ENCODE measurements at places on chromosomes 1 and 21.

GRCh38 chr1:211591980-211592493 is 13.1 kb upstream of the SLC30A1 start:
- DNase-seq: no peak

GRCh38 chr1:91555821-91556531 is 55.3 kb downstream of the CDC7 start:
- no peak for DNase-seq

GRCh38 chr1:117709249-117709691 is 103.4 kb downstream of the TENT5C start:
- no peak for DNase-seq

DNA sequence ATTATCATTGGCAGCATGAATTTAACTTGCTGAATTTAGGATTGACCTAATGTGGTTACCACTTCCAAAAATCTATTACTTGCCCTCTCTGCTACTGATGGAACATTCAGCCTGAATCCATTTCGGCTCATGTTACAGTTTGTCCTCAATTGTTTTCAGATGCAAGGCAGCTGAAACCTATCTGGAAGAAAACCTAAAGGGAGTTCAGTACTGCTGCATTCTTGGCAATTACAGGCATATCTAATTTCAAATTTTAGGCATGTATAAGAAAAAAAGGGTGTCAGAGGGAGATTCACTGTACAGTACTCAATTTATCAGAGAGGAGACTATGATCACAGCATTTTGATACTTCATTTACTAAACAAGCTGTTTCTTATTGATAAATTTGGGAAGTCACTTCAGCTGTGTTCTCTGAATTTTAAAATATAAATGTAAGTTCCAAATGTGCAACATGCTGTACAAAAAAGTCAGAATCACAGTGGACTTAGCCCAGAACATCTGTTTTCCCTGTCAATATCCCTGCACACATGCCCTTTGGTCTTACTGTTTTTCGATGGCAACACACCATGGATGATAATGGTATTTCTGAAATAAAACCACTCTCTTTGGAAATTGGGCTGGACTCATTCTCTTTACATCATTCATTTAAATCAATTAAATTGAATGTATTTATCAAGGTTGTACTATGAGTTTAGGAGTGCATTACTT is 651.6 kb upstream of the ADGRL4 start:
- no peak for DNase-seq

DNA sequence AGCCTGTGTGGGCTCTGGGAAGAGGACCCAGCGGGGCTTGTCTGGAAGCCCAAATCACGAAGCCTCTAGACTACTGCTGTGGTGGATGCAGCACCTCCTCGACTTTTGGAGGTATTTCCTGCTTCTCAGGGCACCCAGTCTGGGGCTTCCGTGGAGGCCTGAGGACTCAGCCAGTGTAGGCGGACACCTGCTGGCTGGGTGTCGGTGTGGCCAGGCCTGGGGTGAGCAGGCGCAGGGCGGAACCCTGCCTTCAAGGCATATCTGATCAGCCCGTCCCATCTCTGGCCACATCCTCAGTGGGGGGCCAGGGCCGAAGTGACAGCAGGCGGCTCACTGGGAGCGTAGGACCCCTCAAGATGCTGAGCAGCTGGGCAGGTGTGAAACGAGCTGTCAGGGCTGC is 6.9 kb downstream of the PLCH2 start:
- DNase-seq: no peak

DNA sequence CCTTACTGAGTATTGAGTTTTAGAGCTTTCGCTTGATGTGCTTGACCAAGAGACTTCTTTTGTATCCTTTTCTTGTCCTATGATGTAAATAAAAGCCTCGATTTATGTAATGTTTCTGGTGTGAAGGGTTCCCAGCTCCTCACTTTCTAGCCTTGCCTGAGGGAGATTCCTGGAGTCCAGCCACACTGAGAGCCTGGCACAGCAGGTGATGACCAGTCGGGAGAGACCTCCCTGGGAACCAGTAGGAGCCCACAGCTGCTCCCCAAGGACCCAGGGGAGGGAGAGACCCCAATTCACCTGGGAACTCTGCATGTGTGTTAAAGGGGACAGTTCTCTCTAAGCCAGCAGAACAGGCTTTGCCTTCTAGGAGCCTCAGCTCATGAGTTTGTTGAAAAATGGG is 8.9 kb downstream of the C1orf115 start:
- DNase-seq: no peak

- DNase-seq: no peak
These were observed 13.5 kb upstream of the BGLAP start for GRCh38 chr1:156228501-156228900.

DNA sequence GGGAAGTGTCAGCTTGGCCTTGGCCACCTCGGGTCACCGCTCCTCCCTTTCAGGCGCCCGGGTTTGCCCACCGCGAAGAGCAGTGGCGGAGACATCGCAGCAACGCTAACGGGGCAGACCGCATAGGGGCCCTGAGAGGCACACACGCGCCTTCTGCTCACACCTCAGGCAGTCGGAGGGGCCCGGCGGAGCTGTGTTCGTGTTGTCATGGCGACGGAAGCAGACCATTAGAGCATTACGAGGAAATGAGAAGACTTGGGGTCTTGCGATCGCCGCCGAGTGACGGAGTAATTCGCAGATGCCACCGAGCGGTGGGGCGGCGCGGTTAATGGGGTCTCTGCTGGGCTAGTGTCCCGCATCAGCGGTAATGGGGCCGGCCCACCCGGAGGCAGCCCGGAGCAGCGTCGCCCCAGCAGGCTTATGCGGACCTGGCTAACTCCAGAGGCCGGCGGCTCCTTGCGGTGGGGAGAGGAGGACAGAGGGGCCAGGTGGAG is 144.1 kb downstream of the TNR start:
- DNase-seq: no peak

DNA sequence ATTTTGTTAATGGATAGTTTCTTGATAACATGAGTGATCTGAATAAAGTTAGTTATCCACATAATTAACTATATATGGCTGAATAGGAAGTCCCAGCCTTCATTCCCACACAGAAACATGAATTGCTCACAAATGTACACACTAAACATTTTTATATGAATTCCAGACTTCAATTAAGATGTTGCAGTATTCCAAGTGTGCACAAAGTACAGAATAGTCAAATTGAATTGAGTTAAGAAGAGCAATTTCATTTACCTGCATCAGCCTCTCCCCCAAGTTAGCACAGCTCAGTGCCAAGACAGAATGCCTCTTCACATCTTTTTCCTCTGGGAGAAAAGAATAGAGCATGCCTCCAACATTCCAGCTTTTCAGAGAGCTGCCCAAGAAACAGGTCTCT is 207.0 kb upstream of the SAMSN1 start:
- DNase-seq: no peak

GRCh38 chr1:63033211-63033610 is 249.3 kb downstream of the ATG4C start:
- DNase-seq: no peak

DNA sequence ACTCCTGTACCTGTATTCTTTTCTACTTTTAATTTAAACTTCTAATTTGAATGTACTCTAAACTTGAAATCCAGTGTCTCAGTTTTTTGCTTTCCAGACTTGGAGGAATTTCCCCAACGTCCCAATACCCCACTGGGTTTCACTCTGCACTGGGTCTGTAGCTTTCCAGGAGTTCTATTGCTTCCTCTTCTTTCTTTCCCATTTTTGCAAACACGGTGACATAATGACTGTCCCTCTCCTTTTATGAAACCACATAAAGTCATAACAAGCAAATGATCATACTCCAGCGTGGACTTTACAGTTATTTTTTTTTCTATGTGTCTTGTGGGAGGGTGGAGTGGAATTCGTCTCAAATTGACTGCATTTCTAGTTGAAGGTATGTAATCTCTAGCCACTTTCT is 97.1 kb downstream of the FASLG start:
- no peak for DNase-seq

DNA sequence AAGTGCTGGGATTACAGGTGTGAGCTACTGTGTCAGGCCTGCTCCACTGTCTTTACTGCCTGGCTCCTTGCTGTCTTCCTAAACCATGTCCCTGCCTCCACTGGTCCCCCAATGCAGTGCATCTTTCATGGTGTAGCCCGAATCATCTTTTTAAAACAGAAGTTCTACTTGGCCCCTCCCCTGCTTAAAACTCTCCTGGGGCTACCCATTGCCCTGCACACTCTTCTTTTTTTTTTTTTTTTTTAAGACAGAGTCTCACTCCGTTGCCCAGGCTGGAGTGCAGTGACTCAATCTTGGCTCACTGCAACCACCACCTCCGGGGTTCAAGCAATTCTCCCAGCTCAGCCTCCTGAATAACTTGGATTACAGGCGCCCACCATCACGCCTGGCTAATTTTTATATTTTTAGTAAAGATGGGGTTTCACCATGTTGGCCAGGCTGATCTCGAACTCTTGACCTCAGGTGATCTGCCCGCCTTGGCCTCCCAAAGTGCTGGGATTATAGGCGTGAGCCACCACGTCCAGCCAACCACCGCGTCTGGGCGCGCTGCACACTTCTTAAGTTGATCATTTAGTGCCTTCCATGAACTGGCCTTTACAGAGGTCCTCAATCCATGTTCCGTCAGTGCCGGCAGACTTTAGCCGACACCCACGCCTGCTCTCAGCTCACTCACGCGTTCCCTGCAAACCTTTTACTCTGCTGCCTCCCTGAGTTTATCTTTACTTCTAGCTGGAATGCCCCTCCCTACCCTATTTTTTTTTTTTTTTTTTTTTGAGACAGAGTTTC is 2.4 kb downstream of the FCN3 start:
- DNase-seq: no peak

GRCh38 chr1:173255214-173255813 is 48.2 kb upstream of the TNFSF4 start:
- no peak for DNase-seq

- DNase-seq: no peak
These were observed 7.5 kb upstream of the GJA8 start for GRCh38 chr1:147895123-147895522.

DNA sequence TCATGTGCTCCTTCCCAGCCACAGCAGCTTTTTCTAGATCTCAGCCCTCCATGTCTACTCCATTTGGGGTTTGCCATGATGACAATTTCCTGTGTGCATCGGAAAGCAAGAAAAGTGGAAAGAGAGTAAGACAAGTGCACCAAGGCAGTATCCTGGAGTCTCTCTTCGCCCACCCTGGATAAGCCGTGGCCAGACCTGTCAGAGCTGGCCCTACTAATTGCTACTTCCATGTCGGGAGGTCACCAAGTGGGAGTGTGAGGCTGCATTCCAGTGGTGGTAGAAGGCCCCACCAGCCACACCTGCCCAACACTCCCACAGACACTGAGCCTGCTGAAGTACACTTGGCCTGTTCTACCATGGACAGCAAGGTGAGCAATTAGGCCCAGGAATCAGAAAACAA is 14.0 kb upstream of the LORICRIN start:
- no peak for DNase-seq
